Dermis blood vessel endothelial cell (primary cell): ENCODE measurements at places on chromosomes 2 and 18. TPM values are rescaled to one million over a fixed set of nuclear protein-coding genes. Genes with fewer than 3 reads are reported as not detected.
A peak's percentile ranks its signal among the peaks of the same experiment; 100 is the strongest.

Gene IL1A
- under 0.01 and 0.19 TPM in 2 replicates for total RNA-seq

Gene SH3BP4
- 35.4 and 42.3 TPM in 2 replicates for total RNA-seq

Gene PTPN2
- total RNA-seq: 21.3 and 31.4 TPM in 2 replicates

- no peak for DNase-seq
These were observed 135.6 kb upstream of the KYNU start for GRCh38 chr2:142741764-142742269.

GRCh38 chr2:190534310-190535120, at the start of gene NEMP2:
NEMP2 (minus strand) TSS chr2:190534722; CDS start chr2:190534655, 67 bp downstream.
- DNase-seq: peak; percentile 76

GRCh38 chr18:64803471-64803870, 654.6 kb upstream of the LINC00305 start:
- DNase-seq: no peak

- DNase-seq: peak; percentile 61
These were observed 34.2 kb downstream of the CERS6 start for GRCh38 chr2:168490015-168490874.

DNA sequence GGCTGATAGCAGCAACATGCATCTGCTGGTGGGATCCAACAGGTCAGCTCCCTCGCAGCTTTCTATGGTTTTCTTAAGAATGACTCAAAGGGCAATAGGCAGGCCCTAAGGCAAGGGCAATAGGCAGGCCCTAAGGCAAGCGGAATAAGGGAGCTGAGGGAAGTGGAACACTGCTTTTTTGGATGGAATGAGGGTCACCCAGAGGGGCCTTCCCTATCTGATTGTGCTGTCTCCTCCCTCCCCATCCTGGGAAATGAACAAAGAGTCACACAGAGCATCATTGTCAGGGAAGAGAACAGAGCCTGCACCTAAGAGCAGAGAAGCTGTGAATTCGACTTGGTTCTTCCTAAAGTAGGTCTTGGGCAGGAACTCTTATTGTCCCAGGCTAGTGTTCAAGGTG, 43.3 kb upstream of the PTPRM start:
- no peak for DNase-seq

- no peak for DNase-seq
These were observed 165.5 kb downstream of the TPGS2 start for GRCh38 chr18:36663312-36663711.

DNA sequence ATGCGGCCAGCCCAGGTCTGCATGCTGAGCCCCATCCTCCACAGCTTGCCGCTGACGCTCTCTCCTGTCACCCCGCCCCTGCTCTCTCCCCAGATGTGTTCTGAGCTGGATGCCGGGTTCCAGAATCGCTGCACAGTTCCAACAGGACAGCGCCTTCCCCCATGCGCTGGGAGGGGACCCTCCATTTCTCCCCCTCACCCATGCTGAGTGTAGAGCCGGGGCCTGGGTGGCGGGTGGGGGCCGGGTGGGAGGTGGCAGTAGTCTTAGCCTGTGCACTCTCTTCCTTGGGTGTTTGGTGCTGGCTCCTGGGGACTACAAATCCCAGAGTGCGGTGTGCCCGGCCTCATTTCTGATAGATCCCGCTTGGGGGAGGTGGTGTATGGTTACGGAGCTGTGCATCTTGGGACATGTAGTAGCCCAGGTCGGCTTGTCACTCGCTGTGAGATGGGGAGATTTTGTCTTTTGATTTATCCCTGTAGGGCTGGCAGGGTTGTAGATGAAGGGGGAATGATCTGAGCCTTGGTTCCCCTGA, 6.8 kb downstream of the DNAJB2 start:
- no peak for DNase-seq

- DNase-seq: no peak
These were observed 259.2 kb downstream of the TGIF1 start for GRCh38 chr18:3709205-3709604.
